ENCODE measurements at places on chromosomes 2 and 18. TPM values are rescaled to one million over a fixed set of nuclear protein-coding genes. Genes with fewer than 3 reads are reported as not detected.

- DNase-seq, result no peak
Measured at GRCh38 chr2:52452201-52452600, 1315.4 kb upstream of the CHAC2 start.

DNA sequence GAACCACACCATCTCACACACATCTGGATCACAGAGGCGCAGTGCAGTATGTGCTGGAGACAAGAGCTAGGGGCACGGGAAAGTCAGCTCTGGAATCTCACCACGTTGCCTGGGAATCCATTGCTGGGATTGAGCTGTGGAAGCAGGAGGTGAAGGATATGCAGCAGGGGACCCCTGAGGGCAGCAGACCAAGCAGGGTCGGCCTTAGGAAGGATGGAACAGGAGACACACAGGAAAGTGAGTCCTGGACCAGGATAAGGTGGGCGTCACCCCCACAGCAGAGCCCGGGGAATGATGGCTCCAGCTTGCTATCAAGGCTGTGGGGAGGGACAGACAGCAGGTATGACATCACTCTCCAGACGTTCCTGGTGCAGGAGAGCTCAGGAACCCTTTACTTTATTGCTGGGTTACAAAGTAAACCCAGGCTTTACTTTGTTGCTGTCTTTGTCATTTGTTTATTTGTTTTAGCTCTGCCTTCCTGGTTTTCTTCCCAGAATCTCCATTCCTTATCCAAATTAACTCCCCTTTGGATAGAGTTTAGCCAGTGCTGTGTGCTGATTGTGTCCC is 329.8 kb upstream of the MYT1L start:
- no peak for DNase-seq

DNA sequence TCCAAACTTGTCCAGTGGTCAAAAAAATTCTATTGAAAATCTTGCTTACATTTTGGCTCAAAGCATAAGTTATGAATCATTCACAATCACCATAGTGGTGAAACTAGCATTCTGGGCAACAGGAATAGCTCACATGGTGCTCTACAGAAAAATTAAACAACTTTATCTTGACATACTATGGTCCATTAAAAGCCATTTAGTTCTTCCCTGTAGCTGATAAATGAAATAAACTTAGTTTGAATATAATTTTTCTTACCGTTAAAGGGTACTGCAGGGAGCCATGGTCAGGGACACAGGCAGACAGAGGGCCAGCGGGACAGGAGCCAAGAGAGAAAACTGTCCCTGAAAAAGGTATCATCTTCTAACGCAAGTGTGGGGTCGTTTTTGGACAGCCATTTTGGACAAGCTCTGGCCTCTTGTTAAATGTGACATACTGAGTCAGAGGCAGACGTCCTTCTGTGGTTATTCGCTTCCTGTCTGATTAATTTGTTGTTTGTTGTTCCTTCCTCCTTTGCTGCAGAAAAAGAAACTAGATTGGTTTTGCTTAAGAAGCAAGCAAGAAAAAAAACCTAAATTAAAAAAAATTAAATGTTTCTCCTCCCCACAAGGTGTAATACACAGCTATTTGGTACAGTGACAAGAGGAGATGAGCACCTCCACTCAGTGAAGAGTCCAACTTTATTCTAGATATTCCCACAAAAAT is at the start of gene WIPF1:
WIPF1 (minus strand) TSS at position 460 of the 703 bp plus-strand sequence. CDS start 12,231 bp downstream, outside the sequence.
- no peak for DNase-seq

- no peak for DNase-seq
Measured at GRCh38 chr2:239436669-239437335, 36.0 kb upstream of the HDAC4 start.

GRCh38 chr18:31261792-31262582 is 56.0 kb upstream of the DSG1 start:
- DNase-seq, result no peak

CYP27A1 gene
- 21.2 TPM for polyA plus RNA-seq

DNA sequence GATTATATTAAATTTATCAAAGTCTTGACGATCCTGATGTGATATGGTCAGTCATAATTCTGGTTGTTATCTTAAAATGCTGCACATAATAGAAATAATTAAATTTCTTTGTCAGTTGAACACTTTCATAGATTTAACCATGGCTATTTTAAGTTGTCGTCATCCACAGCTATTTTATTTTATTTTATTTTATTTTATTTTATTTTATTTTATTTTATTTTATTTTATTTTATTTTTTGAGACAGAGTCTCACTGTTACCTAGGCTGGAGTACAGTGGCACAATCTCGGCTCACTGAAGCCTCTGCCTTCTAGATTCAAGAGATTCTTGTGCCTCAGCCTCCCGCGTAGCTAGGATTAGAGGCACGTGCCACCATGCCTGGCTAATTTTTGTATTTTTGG is 121.6 kb upstream of the MSH6 start:
- DNase-seq, result no peak

GRCh38 chr2:219335373-219335786 is 2.8 kb upstream of the RESP18 start:
- no peak for DNase-seq

DNA sequence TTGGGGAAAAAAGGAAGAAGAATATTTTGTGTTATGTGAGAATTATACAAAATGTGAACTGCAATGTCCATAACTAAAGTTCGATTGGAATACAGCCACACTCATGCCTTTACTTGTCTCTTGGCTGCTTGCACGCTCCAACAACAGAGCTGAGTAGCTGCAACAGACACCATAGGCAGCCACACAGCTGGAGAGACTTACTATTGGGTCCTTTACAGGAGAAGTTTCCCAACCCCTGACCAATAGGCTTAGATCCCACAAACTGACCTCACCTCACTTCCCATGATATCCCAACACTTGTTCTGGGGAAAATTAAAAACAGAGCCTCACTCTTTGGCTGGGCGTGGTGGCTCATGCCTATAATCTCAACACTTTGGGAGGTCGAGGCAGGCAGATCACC is 213.8 kb downstream of the SH3BP4 start:
- no peak for DNase-seq

DNA sequence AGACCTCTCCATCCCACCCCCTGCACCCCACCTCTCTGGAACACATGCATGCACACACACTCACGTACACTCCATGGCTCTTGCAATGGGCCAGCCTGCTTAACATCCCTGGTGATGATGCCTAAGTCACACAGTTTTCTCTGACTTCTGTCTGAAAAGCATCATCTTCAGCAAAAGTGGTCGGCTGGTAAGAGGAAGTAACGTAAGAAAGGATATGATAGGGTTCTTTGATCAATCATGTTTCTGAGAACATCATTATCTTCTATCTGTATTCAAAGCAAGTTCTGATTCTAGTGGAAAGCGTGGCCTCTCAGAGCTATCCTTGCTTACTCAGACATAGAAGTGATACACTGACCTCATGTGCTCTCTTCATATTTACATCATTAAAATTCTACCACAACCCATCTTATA is 11.4 kb upstream of the NDUFV2 start:
- DNase-seq, result no peak

DNA sequence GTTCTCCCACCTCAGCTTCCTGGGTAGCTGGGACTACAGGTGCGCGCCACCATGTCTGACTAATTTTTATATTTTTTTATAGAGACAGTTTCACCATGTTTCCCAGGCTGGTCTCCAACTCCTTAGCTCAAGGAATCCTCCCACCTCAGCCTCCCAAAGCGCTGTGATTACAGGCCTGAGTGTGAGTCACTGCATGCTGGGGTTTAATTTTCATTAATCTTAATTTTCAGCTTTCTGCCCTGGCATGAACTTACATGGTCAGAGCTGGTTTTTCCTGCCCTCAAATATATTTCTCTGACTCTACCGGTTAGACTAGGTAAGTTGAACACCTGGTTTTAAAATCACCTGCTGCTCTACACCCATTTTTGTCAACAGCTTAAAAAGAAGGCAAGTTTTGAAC is 3.1 kb downstream of the MARCHF7 start:
- DNase-seq, result no peak

ALPP gene
- not detected for polyA plus RNA-seq

DNA sequence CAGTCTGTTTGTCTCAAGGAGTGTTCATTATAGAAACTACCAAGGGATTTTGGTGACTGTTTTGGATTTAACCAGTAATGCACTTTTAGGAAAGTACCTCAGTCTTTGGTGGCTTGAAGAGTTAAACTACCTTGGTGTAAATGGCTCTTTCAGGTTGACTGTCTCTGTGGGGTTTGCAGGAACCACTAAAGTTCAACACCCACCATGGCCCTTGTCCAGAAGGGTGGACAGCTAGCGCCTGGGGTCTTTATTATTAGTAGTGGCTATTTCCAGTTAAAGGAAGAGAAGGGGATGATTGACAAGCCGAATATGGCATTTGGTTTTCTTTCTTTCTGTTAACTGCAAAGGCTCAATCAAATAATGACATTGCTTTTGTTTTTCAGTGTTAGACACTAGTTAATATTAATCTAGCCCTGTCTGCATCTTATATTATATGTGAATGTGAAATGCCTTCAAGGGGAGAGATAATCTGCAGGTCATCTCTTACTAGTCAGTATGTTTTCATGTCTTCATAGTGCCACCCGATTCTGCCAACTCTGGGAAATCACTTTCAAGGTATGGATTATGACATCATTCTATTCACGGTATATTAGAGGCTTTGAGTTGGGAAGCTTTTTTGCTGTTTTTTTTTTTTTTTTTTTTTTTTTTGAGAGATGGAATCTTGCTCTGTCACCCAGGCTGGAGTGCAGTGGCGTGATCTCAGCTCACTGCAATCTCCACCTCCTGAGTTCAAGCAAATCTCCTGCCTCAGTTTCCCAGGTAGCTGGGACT is 56.4 kb downstream of the MAP4K4 start:
- DNase-seq, result no peak

DNA sequence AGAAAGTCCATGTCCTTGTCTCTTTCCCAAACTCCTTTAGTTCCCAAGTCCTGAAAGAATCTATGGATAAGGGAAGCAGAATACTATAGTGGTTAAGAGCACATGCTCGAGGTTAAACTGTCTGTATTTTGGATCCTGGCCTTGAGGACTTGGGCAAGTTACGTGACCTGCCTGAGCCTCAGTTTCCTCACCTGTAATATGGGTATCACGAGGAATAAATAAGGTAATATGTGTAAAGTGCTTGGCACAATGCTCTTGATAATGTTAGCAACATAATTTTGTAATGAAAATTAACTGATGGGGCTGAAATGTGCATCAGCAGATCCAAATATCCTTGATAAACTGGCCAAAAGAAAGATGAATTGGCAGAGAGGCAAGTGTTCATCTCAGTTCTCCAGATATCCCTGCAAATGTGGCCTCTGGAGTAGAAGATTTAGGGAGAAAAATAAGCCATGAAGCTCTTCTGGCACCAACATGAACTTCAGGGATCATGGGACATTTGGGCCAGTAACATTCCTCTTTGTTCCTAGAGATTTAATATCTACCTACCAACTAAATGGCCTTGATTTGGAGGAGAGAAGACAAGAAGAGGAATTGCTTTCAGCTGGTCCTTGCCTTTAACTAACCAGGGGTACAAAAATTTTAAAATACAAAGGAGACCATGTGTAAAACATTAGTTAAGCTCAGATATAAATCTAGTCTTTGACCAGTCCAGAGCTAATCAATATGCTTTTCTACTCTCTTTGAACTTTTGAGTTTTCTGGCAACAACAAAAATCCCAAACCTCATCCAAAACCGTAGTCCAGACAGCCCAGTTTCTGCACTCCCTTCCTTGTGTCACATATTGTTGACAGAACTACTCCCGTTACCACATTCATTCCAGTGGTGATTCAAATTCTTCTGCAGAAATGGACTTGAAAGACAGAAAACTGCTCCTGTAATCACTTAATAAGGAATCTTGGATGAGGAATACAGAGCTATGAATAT is 52.7 kb upstream of the EML4 start:
- no peak for DNase-seq

ROCK1 gene
- polyA plus RNA-seq, result 33.5 TPM

IL36RN gene
- polyA plus RNA-seq, result not detected

DNA sequence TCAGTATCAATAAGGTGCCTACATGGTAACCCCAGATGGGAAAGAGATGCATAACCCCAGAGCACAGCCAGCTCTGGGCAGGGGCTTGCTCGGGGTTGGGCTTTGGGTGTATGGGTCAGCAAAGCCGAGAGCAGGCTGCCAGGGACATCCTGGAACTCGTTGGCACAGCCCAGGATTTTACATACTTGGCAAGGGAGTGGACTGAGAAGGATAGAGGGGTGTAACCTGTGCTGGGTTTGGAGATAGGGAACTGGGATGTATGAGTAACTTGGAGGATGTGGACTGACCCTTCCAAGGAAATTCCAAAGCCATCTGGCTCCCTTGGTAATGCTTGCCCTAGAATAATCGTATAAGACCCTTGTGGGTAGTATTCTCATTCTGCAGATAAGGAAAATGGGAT is 44.2 kb downstream of the GPR39 start:
- DNase-seq, result no peak

AGXT gene
- not detected for polyA plus RNA-seq

GRCh38 chr2:149924549-149925213 is 337.1 kb upstream of the MMADHC start:
- no peak for DNase-seq

DNA sequence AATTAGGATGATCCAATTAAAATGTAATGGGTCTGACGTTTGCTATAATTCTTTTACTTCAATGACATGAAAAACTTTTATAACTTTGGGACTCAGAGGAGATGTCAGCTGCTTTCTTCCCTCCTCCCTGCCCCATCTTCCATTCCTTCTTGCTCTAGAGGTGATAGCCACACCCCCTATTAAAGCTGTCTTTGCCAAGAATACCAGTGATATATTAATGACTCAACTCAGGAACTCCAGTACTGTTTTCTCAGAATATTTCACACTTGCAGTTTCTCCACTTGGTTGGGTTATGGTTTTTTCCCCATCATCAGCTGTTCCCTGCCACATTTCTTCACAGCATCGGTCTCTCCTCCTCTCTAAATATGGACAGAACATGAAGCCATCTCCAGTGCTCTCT is 184.0 kb downstream of the KCNE4 start:
- DNase-seq, result no peak

ARL6IP6 gene
- 36.7 TPM for polyA plus RNA-seq

GRCh38 chr2:227388537-227389011 is 825 bp upstream of the SCYGR1 start:
- no peak for DNase-seq

DNA sequence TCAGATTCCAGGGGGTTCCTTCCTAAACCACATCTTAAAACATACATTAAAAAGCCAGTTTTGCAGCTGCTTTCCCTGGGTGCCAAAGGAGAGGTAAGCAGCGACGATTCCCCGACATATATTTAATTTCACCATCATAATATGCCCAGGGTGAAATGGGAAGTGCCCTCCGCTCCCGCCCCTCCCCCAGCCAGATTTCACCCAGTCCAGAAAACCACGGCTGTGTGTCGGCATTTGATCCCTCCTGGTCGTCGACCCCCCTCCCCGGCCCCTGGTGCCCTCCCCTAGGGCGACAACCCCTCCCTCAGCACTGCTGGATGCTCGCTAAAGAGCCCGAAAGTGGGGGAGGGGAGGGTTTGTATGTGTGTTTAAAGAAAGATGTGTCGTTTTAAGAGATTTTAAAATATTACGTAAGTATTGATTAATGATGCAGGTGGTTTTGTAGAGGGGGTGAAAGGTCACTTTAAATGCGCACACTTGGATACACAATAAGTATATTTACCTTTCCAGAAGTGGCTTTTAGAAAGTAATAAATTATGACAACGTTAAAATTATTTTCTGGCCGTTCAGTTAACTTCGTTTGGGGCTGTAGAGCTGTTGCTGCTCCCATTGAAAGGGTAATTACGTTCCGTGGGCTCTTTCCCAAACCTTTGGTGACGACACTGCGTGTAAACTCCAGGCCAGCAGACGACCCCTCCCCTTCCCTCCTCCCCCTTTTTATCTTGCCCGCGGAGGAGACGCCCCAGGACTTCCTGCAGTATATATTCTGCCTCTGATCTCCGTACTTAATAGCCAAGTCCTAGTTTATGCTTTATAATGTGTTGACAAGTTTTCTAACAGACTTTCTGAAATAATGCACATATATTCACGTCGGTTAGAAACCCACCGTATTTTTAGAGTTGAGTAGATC is 3.4 kb upstream of the BCL11A start:
- no peak for DNase-seq

GRCh38 chr2:169933124-169933711 is 106.0 kb downstream of the UBR3 start:
- DNase-seq, result peak; percentile 2
